GM10248 (cell line): ENCODE measurements at places on chromosomes 1 and 21.

GRCh38 chr1:17923666-17924065, 168.5 kb downstream of the ACTL8 start:
- no peak for DNase-seq

DNA sequence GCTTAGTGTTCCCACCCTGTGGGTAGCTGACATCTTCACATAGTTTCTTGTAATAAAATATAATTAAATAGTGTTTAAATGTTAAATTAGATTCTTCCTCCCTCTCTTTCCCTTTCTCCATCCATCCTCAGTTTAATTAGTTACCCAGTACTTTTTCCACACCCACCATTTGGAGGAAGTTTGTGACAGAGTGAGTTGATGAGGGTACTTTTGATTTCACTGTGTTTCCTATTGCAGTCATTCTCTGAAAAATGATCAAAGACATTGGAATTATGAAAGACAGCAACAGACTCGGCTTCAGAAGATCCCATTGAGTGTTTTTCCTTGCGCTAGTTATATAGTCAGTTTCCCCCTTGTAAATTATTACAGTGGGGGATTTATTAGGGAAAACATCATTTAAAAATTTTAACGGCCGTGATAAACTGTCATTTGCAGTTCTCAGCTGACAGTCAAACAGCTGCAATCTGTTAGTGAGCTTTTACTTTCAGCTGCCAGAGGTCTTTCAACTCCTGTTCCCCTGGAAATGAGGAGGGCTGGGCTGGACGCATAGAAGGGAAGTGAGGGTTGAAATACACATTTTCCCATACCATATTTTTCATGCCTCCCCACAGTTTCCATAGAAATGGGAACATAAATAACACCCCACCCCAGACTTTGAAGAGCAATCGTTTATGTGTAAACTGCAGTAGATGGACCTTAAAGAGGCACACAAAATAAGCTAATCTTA, 61.3 kb upstream of the CACYBP start:
- peak; percentile 16 for DNase-seq

- no peak for DNase-seq
Observed at GRCh38 chr1:224632921-224633321, 16.8 kb downstream of the CNIH3 start.

- peak; percentile 64 for DNase-seq
Observed at GRCh38 chr1:224377676-224378006, 21.0 kb downstream of the CNIH4 start.

DNA sequence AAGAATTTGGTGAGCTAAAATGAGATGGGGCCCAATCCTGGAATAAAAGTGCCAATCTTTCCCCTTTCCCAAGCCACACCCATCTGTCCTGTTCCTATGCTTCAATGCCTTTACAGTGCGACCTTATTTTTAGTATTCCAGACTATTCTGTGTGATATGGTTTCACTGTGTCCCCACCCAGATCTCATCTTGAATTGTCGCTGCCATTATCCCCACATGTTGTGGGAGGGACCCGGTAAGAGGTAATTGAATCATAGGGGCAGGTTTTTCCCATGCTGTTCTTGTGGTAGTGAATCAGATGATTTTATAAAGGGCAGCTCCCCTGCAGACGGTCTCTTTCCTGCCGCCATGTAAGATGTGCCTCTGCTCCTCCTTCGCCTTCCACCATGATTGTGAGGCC, 129.3 kb upstream of the KIF26B start:
- no peak for DNase-seq

DNA sequence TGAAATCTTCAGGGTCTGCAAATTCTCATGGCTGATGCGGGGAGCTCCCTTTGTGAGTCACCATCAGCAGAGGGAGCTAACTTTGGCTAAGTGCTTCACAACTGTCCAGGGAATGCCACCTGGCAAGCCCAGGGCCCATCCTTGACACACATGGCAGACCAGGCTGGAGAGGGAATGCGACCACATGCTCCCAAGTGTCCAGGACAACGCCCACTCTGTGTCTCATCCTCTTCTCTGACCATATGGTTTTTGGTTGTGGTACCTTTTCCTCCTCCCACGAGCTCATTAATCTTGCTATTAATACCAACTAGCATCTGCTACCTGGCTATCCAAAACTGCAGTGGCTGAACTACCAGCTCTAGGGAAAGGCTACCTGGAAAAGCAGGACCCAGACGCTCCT, 37.1 kb upstream of the CLSTN1 start:
- no peak for DNase-seq

GRCh38 chr21:34671891-34672290, 3.1 kb downstream of the CLIC6 start:
- DNase-seq: no peak

DNA sequence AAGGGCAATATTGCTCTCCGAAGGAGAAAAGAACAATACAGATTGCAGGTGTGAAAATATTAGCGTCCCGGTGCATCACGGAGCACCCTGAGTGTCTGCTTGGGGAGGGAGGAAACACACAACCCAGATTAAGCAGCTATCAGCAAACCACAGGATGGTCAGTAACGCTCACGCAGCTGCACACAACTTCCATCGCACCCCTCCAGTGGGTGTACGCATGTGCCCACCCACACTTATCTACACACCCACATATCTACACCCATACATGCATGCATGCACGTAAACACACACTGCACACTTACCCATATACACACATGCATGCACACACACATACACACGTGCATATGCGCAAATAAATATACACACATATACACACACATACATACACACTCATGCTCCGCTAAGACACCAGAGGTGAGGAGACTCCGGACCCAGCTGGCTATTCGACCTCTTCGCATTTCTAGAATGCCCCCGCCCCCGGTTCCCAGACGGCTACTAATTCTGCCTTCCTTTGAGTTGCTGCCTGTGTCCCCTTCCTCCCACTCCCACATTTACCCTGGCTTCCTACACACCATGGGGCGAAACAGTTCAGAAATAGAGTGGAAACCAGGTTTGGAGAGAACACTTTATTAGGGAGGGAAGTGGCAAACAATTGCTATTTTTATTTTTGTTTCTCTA, 26.2 kb downstream of the ITPKB start:
- no peak for DNase-seq

GRCh38 chr1:106755682-106756406, 300.6 kb upstream of the PRMT6 start:
- no peak for DNase-seq

DNA sequence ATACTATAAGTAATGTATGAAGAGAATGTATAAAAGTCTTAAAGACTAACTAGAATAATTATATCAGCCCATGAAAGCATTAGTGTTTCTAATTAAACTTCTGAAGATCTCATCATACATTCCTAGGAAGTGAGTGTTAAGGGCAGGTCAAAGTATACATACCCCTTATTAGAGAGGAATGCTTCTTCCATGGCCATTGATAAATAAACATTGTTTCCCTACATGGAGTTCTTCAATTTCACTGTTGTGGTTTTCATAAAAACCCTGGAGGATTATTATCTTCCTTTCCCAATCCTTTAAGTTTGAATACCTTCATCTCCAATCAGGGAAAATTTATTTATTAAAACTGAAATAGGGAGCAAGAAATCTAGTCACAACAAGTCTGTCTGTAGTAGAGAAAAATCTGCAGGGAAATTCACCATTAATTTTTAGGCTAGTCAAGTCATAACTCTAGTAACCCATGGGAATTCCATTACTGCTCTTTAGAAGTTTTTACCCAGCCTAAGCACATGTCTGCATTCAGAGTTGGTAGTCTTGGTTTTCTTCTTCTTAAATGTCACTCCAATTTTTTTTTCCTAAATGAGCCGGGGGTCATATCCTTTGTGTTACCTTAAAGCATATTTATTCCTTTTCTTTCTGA, 147.0 kb downstream of the TNFSF18 start:
- DNase-seq: no peak

DNA sequence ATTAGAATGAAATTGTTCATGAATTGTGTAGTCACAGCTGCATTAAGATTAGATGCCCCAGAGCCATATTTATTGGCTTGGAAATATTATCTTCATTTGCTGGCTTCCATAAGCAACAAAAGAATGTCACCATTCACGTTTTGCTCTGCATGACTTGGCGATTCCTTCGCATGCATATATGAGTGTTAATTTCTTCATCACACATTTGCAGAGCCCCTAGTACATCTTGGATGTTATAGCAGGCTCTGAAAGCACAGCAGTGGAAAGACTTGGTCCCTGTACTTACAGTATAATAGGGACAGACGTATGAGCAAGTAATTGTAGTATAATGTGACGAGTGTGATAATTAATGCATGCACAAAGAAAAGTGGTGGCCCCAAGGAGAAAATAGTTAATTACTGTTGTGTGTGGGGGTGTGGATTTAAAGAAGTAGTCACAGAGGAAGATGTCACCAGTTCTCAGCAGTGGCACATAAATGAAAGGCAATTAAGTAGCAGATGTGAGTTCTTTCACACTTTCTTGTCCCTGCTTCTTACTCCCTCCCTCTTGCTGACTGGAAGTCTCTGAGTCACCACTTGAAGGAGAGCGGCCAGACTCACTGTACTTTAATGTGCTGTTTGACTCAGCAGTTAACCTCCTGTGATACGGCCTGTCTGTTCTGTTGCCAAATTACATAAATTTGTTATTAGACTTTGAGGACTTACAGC, 21.0 kb downstream of the S100A10 start:
- no peak for DNase-seq

DNA sequence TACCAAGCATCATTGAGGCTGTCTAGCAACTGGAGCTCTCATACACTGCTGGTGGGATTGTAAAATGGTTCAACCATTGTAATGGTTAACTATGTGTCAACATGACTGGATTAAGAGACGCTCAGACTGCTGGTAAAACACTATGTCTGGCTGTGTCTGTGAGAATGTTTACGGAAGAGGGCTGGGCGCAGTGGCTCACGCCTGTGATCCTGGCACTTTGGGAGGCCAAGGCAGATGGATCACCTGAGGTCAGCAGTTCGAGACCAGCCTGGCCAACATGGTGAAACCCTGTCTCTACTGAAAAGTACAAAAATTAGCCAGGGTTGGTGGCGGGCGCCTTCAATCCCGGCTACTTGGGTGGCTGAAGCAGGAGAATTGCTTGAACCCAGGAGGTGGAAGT, 4.8 kb upstream of the FCRLA start:
- no peak for DNase-seq
